Left renal cortex interstitium (tissue), 4 donors: ENCODE measurements at places on chromosomes 4 and X.
A peak's percentile ranks its signal among the peaks of the same experiment; 100 is the strongest.

DNA sequence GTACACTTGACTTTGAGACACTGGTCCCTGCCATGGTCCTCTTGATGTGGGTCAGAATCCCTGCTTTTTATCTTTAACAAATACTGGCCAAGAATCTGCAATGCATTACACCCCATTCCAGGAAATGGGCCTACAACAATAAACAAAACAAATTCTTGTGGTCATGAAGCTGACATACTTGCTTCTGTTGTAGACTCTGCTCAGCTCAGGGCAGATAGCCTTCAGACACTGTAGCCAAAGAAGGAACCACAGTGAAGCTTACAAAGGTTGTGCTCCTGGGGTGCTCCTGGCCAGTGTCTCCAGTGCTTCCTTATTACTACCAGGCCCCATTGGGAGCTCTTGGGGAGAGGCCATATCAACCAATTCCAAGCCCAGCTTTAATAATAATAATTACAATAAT is 21.8 kb downstream of the KIAA1210 start:
- no peak for DNase-seq

GRCh38 chr4:7362862-7363430 is 71.8 kb downstream of the PSAPL1 start:
- DNase-seq: no peak

- peak; percentile 47 for DNase-seq
Measured at GRCh38 chr4:575281-576141, 584 bp downstream of the TMEM271 start.

DNA sequence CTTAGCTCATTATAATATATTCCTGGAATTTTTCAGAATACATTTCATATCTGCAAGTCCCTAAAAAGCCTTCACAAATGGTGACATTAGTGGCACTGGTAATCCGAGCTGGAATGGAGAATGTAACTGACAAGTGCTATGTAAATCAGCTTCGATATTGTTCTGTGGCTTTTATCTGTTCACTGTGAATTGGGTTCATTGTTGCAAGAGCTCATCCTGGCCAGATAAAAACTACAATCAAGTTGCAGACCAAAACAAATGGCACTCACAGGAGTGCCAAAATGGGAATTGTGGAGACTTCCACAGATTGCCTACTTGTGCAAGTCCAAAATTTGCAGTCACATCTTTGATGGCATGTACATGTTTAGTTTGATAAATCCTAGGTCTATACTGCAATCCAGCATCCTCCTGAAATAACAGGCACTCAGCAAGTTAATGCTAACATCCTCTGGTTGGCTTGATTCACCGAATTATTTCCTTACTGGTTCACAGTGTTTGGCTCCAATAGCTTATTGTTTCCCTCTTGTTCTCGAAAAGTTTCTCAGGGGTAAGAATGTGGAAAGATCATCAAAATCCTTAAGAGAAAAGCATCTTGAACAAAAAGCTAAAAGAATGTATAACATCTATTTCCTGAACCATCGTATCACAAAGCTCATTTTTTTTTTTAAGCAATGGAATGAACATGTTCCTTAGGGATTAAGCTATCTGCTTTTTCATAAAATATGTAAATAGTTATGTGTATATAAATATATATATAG is 904.9 kb downstream of the CENPC start:
- no peak for DNase-seq

DNA sequence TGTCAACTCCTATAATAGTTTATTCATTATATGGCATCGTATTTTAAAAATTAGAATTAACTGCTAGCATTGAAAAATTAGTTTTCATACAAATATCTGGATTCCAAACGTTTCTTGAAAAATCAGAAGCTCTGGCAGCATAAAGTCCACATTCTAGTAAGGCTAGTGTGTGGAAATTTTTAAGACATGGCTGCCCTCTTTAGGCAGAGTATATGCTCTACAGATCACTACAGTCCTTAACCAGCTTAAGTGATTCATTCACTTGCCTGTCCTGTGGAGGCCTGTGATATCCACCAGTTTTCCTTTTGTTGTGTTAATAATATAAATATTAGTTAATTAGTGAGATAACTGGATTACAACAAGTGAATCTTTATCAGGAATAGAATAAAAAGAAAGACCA is 287.2 kb downstream of the OPHN1 start:
- no peak for DNase-seq

- DNase-seq: peak; percentile 27
Measured at GRCh38 chr4:65893271-65893670, 223.0 kb upstream of the EPHA5 start.

GRCh38 chrX:53882331-53882730 is 161.9 kb downstream of the PHF8 start:
- no peak for DNase-seq

- no peak for DNase-seq
Measured at GRCh38 chrX:54288968-54289367, 68.9 kb downstream of the WNK3 start.
